ENCODE measurements at places on chromosomes 12 and 14.

GRCh38 chr12:111178181-111179081 is 190.5 kb downstream of the PHETA1 start:
- no peak for DNase-seq

DNA sequence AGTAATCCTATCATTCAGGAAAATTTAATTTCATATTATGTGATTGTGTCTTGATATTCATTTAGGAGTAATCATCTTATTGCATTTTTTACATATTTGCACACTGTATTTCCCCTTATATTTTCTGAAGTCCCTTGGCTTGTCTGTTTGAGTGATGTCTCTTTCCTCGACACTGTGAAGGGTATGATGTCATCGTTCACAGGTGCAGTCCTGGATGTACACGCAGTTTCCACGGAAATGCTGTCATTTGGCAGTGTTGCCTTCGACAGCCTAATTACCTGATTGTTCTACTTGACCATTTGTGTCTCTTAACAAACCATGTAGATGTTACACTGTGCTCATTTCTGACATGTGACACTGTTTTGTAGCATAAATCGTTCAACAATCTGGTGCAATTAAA is 1277.0 kb downstream of the TMEM121 start:
- DNase-seq, result no peak

GRCh38 chr14:30607156-30607780 is 14.9 kb upstream of the SCFD1 start:
- DNase-seq, result no peak

DNA sequence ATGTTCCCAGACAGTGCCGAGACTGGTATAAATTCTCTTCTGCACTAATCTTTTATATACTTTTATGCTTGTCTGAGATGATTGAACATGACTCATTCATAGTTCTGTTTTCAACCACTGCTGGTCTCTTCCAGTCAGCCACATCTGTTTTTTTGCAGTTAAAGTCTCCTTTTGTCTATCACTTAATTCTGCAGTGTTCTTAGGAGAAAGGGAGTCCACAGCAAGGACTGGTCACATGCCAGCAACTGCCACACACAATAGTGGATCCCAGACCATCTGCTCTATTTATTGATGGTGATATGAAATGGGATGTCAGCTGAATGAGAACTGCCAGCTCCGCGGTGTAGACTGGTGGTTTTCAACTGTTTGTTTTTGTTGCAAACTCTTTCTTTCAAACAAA is 379.8 kb downstream of the MED13L start:
- DNase-seq, result no peak
